Endothelial cell of umbilical vein (primary cell): ENCODE measurements at places on chromosomes 2 and 18. TPM values are rescaled to one million over a fixed set of nuclear protein-coding genes. Genes with fewer than 3 reads are reported as not detected.

The SLC35F6 gene
- 36.6 and 39.8 TPM in 2 replicates for total RNA-seq

The APOB gene
- total RNA-seq = 0.09 and 0.25 TPM in 2 replicates

The RGPD3 gene
- total RNA-seq = not detected in 2 replicates

The SETBP1 gene
- 3.1 and 4.2 TPM in 2 replicates for total RNA-seq

The ALPI gene
- not detected in 2 replicates for total RNA-seq

The CNRIP1 gene
- 73.8 and 74.6 TPM in 2 replicates for total RNA-seq

The HOXD10 gene
- total RNA-seq = not detected in 2 replicates

DNA sequence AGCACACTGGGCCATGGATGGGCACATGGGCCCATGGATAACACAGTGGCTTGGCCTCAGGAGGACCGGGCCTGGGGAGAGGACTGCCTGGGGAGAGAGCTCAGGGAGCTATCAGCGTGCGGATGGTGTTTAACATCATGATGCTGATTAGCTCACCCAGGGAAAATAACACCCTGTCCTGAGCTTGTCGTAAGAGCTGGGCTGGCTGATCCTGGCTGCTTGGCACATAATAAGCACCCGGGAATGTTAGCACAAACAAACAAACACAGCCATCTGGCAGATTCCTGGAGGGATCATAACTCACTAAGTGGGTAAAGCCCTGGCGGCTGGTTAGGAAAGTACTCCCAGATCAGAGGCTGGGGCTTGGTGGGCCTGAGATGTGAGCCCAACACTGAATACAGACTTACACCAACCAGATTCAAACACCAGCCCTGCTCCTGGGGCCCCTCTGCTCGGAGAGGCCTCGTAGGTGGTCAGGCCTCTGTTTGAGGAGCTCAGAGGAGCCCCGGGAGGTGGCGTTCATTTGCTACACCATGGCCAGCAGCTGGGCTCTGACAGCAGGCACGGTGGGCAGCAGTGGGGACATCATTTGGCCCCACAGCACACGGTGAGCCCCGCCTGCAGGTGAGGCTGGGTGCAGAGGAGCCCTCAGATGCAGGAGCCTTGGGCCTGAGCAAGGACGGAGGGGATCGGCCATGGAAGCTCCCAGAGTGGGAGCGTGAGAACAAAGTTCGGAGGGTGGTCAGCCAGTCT lies 193.4 kb upstream of the HDAC4 start:
- H3K4me1 ChIP-seq = no peaks in the 10 kb centered on the region
- H3K4me3 ChIP-seq = no peak overlapping the region
- no peaks in the 10 kb centered on the region for H3K27me3 ChIP-seq
- no peak for DNase-seq
- H3K36me3 ChIP-seq = no peaks in the 10 kb centered on the region

- H3K27me3 ChIP-seq = no peaks in the 10 kb centered on the region
- DNase-seq = peak; percentile 59
- no peaks in the 10 kb centered on the region for H3K36me3 ChIP-seq
- no peak overlapping the region for H3K27ac ChIP-seq
- no peak overlapping the region for H3K4me3 ChIP-seq
Measured at GRCh38 chr2:207926133-207926988, 99.0 kb downstream of the PLEKHM3 start.

DNA sequence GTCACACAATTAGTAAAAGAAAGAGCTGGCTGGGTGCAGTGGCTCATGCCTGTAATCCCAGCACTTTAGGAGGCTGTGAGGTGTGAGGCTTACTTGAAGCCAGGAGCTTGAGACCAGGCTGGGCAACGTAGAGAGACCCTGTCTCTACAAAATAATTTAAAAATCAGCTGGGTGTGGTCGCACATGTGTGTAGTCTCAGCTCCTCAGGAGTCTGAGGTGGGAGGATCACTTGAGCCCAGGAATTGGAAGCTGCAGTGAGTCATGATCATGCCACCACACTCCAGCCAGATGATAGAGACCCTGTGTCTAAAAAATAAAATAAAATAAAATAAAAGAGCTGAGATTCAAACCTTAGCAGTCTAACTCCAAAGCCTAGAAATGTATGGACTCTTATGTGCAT lies 39.0 kb upstream of the NEDD4L start:
- DNase-seq = no peak
- H3K4me1 ChIP-seq = peaks cover 3% of the 10 kb centered on the region
- no peak overlapping the region for H3K27ac ChIP-seq
- no peaks in the 10 kb centered on the region for H3K27me3 ChIP-seq
- H3K4me3 ChIP-seq = no peak overlapping the region

GRCh38 chr2:64939332-64939917 lies 49.8 kb upstream of the SLC1A4 start:
- H3K4me1 ChIP-seq = no peaks in the 10 kb centered on the region
- H3K27me3 ChIP-seq = peaks cover 6% of the 10 kb centered on the region
- H3K27ac ChIP-seq = no peak overlapping the region

GRCh38 chr18:63199743-63200241 lies 119.8 kb downstream of the BCL2 start:
- H3K4me1 ChIP-seq = no peaks in the 10 kb centered on the region

DNA sequence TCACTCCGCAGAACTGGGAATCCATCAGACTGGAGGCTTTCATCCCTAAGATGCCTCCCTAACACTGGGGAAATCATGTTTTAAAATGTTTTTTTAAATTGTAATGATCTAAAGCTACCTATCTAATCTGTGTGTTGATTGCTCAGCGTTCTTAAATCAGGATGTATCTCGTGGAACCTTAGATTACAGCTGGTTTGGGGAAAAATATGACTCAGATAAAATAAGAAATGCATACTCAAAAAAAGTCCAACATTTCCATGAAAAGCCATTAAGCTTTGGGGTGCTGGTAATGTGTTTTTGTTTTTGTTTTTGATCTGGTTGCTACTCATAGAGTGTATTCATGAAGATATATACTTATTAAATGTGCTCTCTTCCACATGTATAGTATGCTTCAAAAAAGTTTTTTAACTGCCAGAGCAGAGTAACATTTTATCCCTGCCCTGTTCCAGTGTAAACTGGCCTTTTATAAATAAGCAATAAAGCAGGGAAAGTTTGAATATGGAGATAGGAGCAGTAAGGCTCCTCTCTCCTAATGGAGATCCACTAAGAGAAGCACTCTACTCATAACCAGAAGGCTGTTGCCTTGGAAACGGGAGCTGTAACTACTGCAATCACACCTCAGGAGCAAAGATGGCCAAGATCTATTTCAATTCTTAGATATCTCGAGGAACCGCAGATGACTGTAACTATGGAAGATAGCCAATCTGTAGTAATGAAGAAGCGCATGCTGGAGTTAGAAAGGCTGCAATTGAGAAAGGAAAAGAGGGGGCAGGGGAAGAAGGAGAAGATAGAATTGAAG lies 41.6 kb downstream of the ANKRD44 start:
- DNase-seq = no peak
- H3K36me3 ChIP-seq = no peaks in the 10 kb centered on the region

DNA sequence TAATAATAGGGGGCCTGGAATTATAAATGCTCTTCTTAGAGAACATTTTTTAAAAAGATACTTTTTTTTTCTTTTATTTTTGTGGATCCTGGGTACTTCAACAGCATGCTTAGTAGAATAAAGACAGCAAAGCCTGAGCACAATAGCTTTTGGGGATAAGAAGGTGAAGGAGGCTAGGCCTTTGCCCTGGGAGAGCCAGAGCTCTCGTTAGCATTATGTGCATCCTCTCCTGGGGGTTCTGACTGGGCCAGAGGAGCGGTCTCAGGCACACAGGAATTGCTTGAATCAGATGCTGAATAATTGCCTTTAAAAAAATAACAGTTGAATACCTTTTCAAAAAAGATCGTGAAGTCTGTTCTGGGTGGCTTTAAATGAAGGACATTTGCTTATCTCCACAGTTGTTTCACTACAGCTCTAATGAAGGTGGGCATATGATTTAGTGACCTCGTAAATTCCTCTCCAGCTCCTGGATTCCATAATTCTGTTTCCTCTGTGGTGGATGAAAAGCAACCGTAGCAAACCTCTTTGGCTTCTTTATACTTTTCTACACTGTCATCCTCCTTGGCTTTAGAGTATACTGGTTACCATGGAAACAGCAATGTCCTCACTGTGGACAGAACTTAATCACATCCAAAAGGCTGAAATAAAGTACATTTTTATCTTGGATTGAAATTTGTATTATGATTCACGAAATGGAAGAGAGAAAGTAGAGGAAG lies 133.8 kb downstream of the MAIP1 start:
- H3K27ac ChIP-seq = no peak overlapping the region
- no peaks in the 10 kb centered on the region for H3K36me3 ChIP-seq
- no peak overlapping the region for H3K4me3 ChIP-seq
- peaks cover 3% of the 10 kb centered on the region for H3K27me3 ChIP-seq
- no peaks in the 10 kb centered on the region for H3K4me1 ChIP-seq
- no peak for DNase-seq

DNA sequence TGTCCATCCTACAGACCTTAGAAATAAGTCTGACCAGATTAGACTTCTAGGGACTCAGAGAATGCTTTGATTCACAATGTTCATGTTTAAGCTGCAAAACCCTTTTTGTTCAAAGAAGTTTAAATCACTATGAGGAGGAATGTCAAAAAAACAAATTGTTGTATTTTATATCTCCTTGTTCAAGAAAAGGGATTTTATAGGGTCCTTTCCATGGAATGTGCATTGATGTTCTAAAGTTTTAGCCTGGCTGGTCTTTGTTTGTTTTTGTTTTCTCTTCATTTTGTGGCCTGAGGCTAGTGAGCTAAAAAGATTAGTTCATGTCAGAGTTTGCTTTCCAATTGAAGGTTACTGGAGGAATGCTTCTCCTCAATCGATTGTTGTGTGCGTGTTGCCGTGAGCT lies 77.2 kb downstream of the MGAT5 start:
- no peaks in the 10 kb centered on the region for H3K36me3 ChIP-seq
- no peaks in the 10 kb centered on the region for H3K4me1 ChIP-seq
- no peak overlapping the region for H3K4me3 ChIP-seq
- no peak overlapping the region for H3K27ac ChIP-seq
- no peaks in the 10 kb centered on the region for H3K27me3 ChIP-seq

DNA sequence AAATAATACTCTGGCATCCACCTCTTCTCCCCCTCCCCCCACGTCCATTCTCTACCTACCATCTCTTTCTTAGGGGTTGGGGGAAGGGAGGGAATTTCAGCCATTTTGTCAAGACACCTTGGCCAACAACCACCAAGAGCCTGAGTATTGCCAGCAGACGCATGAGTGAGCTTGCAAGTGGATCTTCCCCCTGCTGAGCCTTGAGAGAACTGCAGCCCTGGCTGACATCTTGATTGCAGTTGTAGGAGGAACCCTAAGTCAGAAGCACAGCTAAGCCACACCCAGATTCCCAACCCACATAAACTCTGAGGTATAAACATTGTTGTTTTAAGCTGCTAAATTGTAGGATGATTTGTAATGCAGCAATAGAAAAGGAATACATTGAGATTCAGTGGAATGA lies 165.6 kb downstream of the TMEFF2 start:
- no peaks in the 10 kb centered on the region for H3K27me3 ChIP-seq
- H3K36me3 ChIP-seq = no peaks in the 10 kb centered on the region
- no peak overlapping the region for H3K4me3 ChIP-seq
- H3K4me1 ChIP-seq = no peaks in the 10 kb centered on the region

DNA sequence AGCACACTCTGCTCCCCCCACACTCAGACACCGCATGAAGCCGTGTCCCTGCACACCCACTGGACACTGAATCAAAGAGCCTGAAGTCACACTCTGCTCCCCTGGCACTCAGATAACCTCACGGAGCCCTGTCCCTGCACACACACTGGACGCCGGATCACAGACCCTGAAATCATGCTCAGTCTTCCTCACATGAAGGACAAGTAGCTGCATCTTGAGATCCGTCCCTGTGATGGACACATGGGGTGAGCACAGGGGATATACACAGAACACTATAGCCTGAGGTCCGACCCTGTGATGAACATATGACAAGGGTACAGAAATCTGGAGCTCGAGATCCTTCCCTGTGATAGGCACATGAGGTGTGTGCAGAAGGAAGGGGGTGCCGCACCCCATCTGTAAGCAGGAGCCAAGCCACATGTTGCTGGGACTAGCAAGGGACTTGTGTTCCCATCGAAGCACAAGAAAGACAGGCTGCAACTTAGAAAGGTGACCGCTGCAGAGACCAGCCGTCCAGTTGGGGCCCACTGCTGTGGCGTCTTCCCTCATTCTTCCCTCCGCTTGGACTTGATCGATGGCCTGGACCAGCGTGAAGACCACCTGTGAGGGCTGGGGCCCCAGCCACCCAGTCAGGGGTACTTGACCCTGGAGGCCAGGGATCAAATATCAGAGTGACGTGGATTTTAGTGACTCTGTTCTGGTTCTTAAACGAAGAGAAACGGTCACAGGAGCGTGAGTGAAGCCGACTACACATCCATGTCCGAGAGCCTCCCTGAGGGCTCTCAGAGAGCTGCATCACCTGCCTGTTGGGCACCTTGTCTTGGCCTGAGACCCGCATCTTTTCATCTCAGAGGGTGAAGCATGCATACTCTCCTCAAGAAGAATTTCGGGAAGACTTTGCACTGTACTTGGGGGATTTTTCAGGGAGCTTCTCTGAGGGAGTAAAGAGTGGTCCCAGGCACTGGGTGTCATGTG lies 391.7 kb upstream of the SALL3 start:
- H3K36me3 ChIP-seq = no peaks in the 10 kb centered on the region
- no peaks in the 10 kb centered on the region for H3K27me3 ChIP-seq
- no peak overlapping the region for H3K27ac ChIP-seq

DNA sequence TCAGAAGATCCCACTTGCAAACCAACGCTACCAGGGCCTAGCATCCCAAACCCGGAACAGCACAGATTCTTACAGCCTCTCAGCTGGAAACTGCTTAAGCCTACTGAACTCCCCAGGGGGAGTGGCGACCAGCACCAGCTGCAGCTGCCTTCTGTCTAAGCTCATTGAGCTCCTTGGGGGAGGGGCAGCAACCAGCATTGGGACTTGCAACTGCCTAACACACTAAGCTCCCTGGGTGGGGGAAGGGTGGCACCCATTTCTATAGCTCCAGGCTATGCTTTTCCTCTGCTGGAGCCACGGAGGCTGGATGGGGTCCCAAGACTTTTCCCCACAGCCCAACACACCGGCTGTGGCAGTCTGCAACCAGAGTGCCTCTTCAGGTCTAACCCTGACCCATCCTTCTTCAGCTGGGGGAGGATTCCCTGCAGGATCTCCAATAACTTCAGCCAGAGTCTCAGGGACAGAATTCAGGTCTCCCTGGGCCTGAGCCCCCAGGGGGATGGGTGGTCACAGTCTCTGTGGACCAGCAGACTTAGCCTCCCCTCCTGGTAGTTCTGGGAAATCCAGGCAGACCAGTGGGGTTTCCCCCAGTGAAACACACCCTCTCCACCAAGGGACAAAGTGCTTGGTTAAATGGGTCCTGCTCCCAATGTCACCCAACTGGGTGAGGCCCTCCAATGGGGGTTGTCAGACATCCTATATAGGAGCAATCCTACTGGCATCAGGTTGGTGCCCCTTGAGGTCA lies 45.9 kb upstream of the ITGA4 start:
- no peaks in the 10 kb centered on the region for H3K36me3 ChIP-seq
- no peak for DNase-seq
- H3K27ac ChIP-seq = no peak overlapping the region
- no peaks in the 10 kb centered on the region for H3K4me1 ChIP-seq
- no peak overlapping the region for H3K4me3 ChIP-seq
